ENCODE measurements at places on chromosomes 16 and 17.

DNA sequence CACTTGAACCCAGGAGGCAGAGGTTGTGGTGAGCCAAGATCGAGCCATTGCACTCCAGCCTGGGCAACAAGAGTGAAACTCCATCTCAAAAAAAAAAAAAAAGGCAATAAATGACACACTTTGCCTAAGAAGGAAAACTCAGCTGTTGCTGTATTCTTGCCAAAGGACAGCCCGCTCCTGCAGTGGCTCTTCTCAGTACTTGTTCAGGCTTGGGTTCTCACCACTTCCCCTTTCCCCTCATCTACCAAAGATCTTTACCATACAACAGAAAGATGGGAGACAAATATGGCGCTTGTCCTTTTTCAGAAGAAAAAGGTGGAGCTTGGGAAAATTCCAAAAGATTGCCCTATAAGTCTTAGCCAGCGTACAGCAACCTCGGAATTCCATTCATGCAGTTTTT lies 58.5 kb downstream of the MYH13 start:
- DNase-seq: no peak

- DNase-seq: no peak
Observed at GRCh38 chr17:27817731-27818130, 17.4 kb upstream of the NOS2 start.

- DNase-seq: no peak
Observed at GRCh38 chr16:19218581-19218980, 50.5 kb downstream of the SYT17 start.

GRCh38 chr17:48453447-48453846 lies 23.4 kb upstream of the SKAP1 start:
- DNase-seq: no peak

- DNase-seq: no peak
Observed at GRCh38 chr16:74153773-74154172, 142.8 kb upstream of the PSMD7 start.

DNA sequence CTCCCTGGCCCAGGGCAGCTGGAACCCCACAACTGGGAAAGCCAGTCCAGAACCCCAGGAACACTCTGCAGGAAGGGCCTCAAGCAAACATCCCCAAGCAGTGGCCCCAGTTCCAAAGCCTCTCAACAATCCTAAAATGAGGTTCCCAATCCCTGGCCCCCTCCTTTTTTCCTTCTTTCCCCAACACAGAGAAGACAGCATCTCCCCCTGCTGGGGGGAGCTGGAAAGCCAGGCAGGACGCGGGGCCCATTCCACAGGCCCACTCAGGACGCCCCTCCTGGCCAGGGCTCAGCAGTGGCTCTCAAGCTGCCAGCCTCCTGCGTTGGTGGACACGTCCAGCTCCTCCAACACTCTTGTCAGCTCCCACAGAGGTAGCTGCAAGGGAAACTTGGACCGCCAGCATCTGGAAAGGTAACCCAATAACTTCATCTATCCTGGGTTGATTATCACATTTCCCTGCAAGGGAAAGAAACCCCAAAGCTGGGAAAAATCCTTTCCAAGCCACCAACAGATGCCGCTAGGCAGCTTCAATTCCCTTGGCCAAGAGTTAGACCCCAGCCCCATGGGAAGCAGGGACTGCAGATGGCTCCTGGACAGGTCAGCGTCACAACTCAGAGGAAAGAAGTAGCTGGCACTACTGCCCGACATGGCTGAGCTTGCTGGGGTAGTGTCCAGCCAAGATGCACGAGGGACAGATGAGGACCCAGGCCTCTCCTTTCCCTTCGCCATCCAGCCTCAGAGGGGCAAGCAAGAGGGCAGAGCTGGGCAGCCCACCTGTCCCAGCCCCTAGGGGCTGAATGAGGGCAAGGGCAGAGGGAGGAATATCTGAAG lies 7.6 kb downstream of the HDAC5 start:
- no peak for DNase-seq

- DNase-seq: no peak
Observed at GRCh38 chr16:81367821-81368220, 53.1 kb downstream of the GAN start.

- DNase-seq: no peak
Observed at GRCh38 chr16:58280846-58281301, 14.0 kb downstream of the PRSS54 start.

- DNase-seq: no peak
Observed at GRCh38 chr16:77873066-77873465, 84.7 kb downstream of the VAT1L start.

DNA sequence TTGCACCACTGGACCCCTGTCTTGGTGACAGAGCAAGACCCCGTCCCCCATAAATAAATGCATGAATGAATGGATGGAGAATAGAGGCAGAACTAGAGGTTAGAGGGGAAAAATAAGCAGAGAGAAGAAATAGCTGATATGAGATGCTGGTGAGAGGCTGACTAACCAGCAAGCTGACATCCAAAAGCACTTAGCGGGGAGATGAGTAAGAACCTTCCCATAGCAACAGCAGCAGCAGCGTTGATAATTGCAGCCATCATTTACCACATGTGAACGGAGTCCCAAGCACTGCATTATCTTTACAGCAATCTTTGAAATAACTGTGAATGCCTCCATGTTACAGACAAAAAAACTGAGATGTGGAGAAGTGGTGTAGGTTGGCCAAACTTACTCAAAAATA lies 777.3 kb upstream of the EEF2KMT start:
- DNase-seq: no peak

DNA sequence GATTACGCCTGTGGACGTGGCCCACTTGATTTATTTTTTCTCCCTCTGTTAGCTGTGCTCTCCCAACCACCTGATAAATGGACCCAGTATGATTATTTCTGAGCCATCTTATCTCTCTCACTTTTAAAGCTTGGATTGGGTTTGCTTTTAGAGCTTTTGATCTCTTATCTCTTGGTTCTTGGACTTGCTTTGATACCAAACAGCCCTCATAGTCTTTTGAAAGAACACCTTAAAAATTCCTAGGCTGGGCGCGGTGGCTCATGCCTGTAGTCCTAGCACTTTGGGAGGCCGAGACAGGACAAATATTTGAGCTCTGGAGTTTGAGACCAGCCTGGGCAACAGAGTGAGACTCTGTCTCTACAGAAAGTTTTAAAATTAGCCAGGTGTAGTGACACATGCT lies 25.8 kb downstream of the SMTNL2 start:
- no peak for DNase-seq

GRCh38 chr17:30389756-30390300 lies 11.1 kb downstream of the CPD start:
- DNase-seq: no peak

DNA sequence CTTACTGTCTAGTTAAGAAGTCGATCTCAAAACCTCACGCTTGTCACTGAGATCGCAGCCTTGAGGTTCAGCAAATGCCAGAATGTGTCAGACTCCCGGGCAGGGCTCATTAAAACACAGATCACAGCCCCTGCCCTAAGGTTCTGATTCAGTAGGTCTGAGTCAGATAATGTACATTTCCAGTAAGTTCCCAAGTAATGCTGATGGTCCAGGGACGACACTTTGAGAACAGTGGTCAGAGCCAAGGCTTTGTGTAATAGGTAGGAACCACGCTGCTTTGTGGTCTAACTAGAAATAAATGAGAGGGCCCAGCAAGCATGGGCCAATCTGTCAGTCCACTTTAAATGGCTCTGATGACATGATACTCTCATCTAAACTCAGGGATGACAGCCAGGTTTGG lies 228.6 kb downstream of the ZFHX3 start:
- DNase-seq: no peak

DNA sequence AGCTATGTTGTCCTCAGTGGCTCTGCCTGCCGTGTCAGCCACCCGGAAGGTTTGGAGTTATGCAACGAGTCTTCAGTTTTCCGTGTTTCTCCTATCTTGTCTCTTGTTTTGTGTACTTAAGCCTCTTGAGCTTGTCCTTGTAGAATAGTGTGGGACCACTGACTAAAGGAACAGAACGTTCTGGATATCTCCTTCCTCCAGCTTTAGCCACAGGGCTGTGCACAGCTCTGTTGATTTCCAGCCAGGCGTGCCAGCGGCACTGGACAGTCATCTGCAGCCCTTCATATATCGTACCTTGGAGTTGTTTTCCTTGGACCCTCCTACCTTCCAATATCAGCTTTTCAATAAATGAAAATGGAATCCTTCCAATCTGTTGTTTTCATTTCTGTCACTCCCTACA lies 39.8 kb downstream of the TMEM11 start:
- no peak for DNase-seq

DNA sequence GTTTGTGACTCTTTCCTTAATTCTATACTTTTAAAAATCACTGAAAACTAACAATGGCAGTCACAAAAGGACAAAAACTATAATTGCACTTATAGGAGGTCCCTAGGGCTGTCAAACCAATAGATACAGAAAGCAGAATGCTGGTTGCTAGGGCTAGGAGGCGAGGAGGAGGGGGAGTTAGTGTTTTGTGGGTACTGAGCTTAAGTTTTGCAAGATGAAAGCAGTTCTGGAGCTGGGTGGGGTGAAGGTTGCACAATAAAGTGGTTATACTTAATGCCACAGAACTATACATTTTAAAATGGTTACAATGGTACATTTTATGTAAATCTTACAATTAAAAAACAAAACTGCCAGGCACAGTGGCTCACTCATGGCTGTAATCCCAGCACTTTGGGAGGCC lies 27.3 kb downstream of the NUBP1 start:
- DNase-seq: no peak

- DNase-seq: no peak
Observed at GRCh38 chr17:17048106-17048505, 5.8 kb downstream of the MPRIP start.

GRCh38 chr17:54899201-54899600 lies 1.5 kb upstream of the TOM1L1 start:
- DNase-seq: no peak

GRCh38 chr16:86307514-86307903 lies 202.8 kb upstream of the FOXF1 start:
- DNase-seq: no peak

DNA sequence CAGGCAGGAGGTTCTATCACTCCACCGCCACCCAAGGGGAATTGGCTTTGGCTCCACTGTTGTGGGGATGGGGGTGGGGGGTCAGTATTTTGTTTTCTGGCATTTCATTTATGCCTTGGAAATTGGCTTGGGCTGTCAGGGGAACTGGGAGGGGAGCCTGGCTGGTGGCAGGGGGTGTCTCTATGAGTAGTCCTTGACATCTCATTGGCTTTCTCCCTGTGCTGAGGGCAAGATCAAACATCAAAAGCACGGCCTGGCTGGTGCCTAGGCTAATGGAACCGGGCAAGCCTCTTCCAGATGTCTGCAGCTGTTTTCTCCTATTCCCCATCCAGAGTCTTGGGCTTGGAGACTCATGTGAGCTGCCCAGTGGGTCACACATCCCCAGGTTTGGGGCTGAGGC lies 17.4 kb upstream of the NGFR start:
- DNase-seq: no peak

GRCh38 chr17:79023180-79023705 lies 726 bp upstream of the C1QTNF1 start:
- no peak for DNase-seq

DNA sequence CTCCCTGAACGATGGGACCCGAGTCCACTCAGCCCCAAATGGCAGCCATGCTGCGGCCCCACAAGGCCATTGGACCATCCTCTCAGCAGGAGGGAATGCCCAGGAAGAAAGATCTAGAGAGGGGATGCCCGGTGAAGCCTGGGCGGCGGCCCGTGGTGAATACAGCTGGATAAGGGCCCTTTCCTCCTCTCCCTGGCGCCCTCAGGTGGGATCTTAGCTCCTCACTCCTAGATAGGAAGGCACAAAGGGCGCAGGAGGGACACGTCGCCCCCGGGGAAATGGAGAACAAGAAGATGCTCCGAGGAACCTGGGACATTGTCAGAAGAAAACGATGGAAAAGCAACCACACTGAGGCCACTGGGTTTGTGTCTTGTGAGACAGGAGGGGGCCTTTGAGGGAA lies 2.5 kb downstream of the CD300C start:
- DNase-seq: no peak

DNA sequence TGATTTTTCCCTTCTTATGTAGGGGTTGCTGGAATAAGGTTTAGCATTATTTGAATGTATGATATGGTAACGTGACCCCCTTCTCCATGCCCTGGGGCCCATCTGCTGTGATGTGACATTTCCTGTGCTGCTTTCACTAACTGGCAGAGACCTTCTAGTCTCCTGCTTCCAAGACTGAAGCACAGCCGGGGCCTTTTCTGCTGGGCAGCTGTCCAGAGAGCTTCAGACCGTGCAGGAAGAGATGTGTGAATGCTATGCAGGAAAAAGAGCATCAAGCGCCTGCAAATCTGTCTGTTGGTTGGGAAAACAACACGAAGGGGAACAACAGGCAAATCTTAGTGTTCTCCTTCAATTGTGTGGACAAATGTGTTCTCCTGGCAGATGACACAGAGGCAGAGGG lies 128.5 kb downstream of the SPACA3 start:
- no peak for DNase-seq

- DNase-seq: no peak
Observed at GRCh38 chr17:42937712-42938596, 26.3 kb downstream of the AARSD1 start.

DNA sequence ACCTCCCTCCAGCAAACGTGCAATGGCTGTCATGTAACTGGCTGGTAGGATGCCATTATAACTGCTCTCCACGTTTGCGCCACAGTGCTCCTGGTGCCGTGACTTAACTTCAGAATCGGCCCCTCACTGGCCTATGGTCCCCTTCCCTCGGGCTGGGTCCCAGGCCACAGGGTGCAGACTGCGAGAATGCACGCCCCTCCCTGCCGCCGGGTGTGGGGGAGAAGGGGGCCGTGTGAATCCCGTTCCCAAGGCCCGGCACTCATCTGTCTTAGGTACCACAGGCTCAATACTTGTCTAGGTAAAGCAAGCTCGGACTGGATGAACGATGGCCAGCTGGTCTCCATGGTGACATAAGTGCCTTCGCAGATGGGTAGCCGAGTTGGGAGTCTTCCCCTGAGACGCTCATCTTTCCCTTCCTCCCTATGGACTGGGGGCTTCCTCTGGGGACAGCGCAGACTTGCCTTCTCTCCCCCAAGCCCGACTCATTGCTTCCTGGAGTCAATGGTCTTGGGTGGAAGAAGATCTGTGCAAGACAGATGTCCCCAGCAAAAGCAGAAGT lies 37.8 kb downstream of the TIMM22 start:
- no peak for DNase-seq

GRCh38 chr17:35627417-35627816 lies 40.3 kb downstream of the AP2B1 start:
- DNase-seq: no peak

- DNase-seq: no peak
Observed at GRCh38 chr17:39623356-39623950, 3.3 kb upstream of the PPP1R1B start.

GRCh38 chr16:56999409-57000270 lies 10.3 kb downstream of the NLRC5 start:
- DNase-seq: no peak

- DNase-seq: no peak
Observed at GRCh38 chr17:44887016-44887415, 12.2 kb downstream of the EFTUD2 start.

- no peak for DNase-seq
Observed at GRCh38 chr17:64385187-64386083, 5.2 kb downstream of the PECAM1 start.

GRCh38 chr17:71963351-71963750 lies 157.5 kb upstream of the SOX9 start:
- DNase-seq: no peak

- no peak for DNase-seq
Observed at GRCh38 chr17:33175562-33175961, 117.5 kb downstream of the ASIC2 start.

All from esophagus squamous epithelium (tissue), 5 donors.